ENCODE measurements at places on chromosomes 5 and 9.

GRCh38 chr5:59792983-59793585 is 100.4 kb downstream of the PDE4D start:
- peak; percentile 10 for DNase-seq

GRCh38 chr5:78797936-78798672 is 149.5 kb upstream of the LHFPL2 start:
- no peak for DNase-seq

GRCh38 chr5:91928754-91929521 is 545.8 kb upstream of the ARRDC3 start:
- no peak for DNase-seq

GRCh38 chr9:110591526-110591925 is 12.0 kb upstream of the SVEP1 start:
- DNase-seq, result no peak

GRCh38 chr5:33068786-33069185 is 357.7 kb downstream of the NPR3 start:
- DNase-seq, result no peak

GRCh38 chr5:98535901-98536300 is 237.6 kb upstream of the RGMB start:
- no peak for DNase-seq

Data from HepG2 (cell line).